ENCODE measurements at places on chromosomes 3 and 15. TPM values are rescaled to one million over a fixed set of nuclear protein-coding genes. Genes with fewer than 3 reads are reported as not detected.

IMPDH2 gene
- total RNA-seq: 45.6 TPM

PLSCR4 gene
- total RNA-seq: 0.21 TPM

IL5RA gene
- total RNA-seq: 0.34 TPM

TIGIT gene
- 43.9 TPM for total RNA-seq

RARB gene
- total RNA-seq: not detected

SERINC4 gene
- total RNA-seq: 0.18 TPM

TMEM207 gene
- not detected for total RNA-seq

IQCH gene
- total RNA-seq: 0.78 TPM

NPAP1 gene
- not detected for total RNA-seq

EXD1 gene
- total RNA-seq: not detected

ALDH1L1 gene
- total RNA-seq: not detected

IMPG2 gene
- total RNA-seq: 0.52 TPM

CCDC33 gene
- not detected for total RNA-seq

ZNF385D gene
- 0.31 TPM for total RNA-seq

NRG4 gene
- total RNA-seq: not detected

SUSD5 gene
- total RNA-seq: not detected

CKMT1B gene
- total RNA-seq: not detected

ELP6 gene
- 37.4 TPM for total RNA-seq

PLAAT1 gene
- not detected for total RNA-seq

SLC41A3 gene
- 27.1 TPM for total RNA-seq

CCR9 gene
- total RNA-seq: not detected

EIF5A2 gene
- 22.8 TPM for total RNA-seq

PP2D1 gene
- total RNA-seq: not detected

GABRR3 gene
- total RNA-seq: not detected

ADAMTSL3 gene
- total RNA-seq: 0.25 TPM

PLCL2 gene
- 84.7 TPM for total RNA-seq

IGF2BP2 gene
- 8.8 TPM for total RNA-seq

LRIG1 gene
- total RNA-seq: 5.5 TPM

FGF12 gene
- total RNA-seq: not detected

THOC7 gene
- 30.3 TPM for total RNA-seq

CBLB gene
- 230 TPM for total RNA-seq

GNAT1 gene
- total RNA-seq: not detected

TTC21A gene
- 2.4 TPM for total RNA-seq

GOLGA8K gene
- total RNA-seq: 9.2 TPM

IL17RB gene
- not detected for total RNA-seq

SSUH2 gene
- not detected for total RNA-seq

KCNAB1 gene
- total RNA-seq: not detected

CLDN1 gene
- not detected for total RNA-seq

ZNF860 gene
- 0.10 TPM for total RNA-seq

FETUB gene
- total RNA-seq: not detected

CTXN2 gene
- not detected for total RNA-seq

ITPKA gene
- not detected for total RNA-seq

DUOX1 gene
- total RNA-seq: 0.20 TPM

PAK2 gene
- 68.6 TPM for total RNA-seq

GABRB3 gene
- not detected for total RNA-seq

FMN1 gene
- 2.0 TPM for total RNA-seq

DAZL gene
- total RNA-seq: not detected

SYNPR gene
- total RNA-seq: not detected

TPRA1 gene
- 22.7 TPM for total RNA-seq

CNBP gene
- 223 TPM for total RNA-seq

MED12L gene
- 6.5 TPM for total RNA-seq
